Ovary (tissue), 10 donors: ENCODE measurements at places on chromosomes 12 and 14. TPM values are rescaled to one million over a fixed set of nuclear protein-coding genes. Genes with fewer than 3 reads are reported as not detected.

GRCh38 chr14:20262642-20263128, 23.6 kb downstream of the OR11H4 start:
- H3K4me1 ChIP-seq = no peaks in the 10 kb centered on the region
- no peaks in the 10 kb centered on the region for H3K36me3 ChIP-seq
- no peaks in the 10 kb centered on the region for H3K27me3 ChIP-seq
- DNase-seq = no peak
- no peak overlapping the region for H3K27ac ChIP-seq

GRCh38 chr12:45402288-45402687, 186.4 kb downstream of the ANO6 start:
- DNase-seq = no peak
- no peaks in the 10 kb centered on the region for H3K27me3 ChIP-seq
- no peaks in the 10 kb centered on the region for H3K36me3 ChIP-seq
- H3K4me1 ChIP-seq = peaks cover 5% of the 10 kb centered on the region
- no peak overlapping the region for H3K27ac ChIP-seq
- H3K4me3 ChIP-seq = no peak overlapping the region

- H3K27me3 ChIP-seq = no peaks in the 10 kb centered on the region
- H3K4me3 ChIP-seq = no peak overlapping the region
- no peak for DNase-seq
- no peaks in the 10 kb centered on the region for H3K4me1 ChIP-seq
- H3K36me3 ChIP-seq = no peaks in the 10 kb centered on the region
- no peak overlapping the region for H3K27ac ChIP-seq
Measured at GRCh38 chr14:23481362-23481970, 12.0 kb downstream of the NGDN start.

GRCh38 chr12:54082397-54082892, 28.8 kb downstream of the HOXC4 start:
- DNase-seq = peak; percentile 77
- no peaks in the 10 kb centered on the region for H3K27me3 ChIP-seq
- H3K4me1 ChIP-seq = no peaks in the 10 kb centered on the region
- H3K27ac ChIP-seq = peak overlapping the region; percentile 96

GRCh38 chr12:91633734-91634357, 451.2 kb upstream of the DCN start:
- H3K27ac ChIP-seq = no peak overlapping the region
- H3K27me3 ChIP-seq = no peaks in the 10 kb centered on the region
- H3K4me3 ChIP-seq = no peak overlapping the region

The RIPK3 gene
- 3.2 TPM for total RNA-seq

The HOXC5 gene
- total RNA-seq = 11.0 TPM

The SMCO2 gene
- total RNA-seq = not detected
